ENCODE measurements at places on chromosomes 4 and X. TPM values are rescaled to one million over a fixed set of nuclear protein-coding genes. Genes with fewer than 3 reads are reported as not detected.

Gene HTR2C
- polyA plus RNA-seq = not detected

Gene ODAPH
- polyA plus RNA-seq = 0.25 TPM

Gene SATL1
- 0.61 TPM for polyA plus RNA-seq

Gene CSN1S1
- not detected for polyA plus RNA-seq

Gene ATP2B3
- 0.80 TPM for polyA plus RNA-seq

Gene MTCP1
- polyA plus RNA-seq = 16.2 TPM

Gene BST1
- 3.9 TPM for polyA plus RNA-seq

Gene XAGE5
- not detected for polyA plus RNA-seq

Gene L1CAM
- 1.9 TPM for polyA plus RNA-seq

Gene HTN3
- polyA plus RNA-seq = not detected

Gene SSX3
- not detected for polyA plus RNA-seq

Gene EXOC1L
- polyA plus RNA-seq = not detected

Gene PPEF2
- polyA plus RNA-seq = 0.30 TPM

Gene IDH3G
- 49.6 TPM for polyA plus RNA-seq

Gene AVPR2
- 1.1 TPM for polyA plus RNA-seq

Gene LIMCH1
- polyA plus RNA-seq = 141 TPM

Gene SRD5A3
- polyA plus RNA-seq = 11.3 TPM
